ENCODE measurements at places on chromosomes 6 and 20.
A peak's percentile ranks its signal among the peaks of the same experiment; 100 is the strongest.

GRCh38 chr6:44942201-44942600 lies 385.9 kb upstream of the RUNX2 start:
- no peak for DNase-seq

DNA sequence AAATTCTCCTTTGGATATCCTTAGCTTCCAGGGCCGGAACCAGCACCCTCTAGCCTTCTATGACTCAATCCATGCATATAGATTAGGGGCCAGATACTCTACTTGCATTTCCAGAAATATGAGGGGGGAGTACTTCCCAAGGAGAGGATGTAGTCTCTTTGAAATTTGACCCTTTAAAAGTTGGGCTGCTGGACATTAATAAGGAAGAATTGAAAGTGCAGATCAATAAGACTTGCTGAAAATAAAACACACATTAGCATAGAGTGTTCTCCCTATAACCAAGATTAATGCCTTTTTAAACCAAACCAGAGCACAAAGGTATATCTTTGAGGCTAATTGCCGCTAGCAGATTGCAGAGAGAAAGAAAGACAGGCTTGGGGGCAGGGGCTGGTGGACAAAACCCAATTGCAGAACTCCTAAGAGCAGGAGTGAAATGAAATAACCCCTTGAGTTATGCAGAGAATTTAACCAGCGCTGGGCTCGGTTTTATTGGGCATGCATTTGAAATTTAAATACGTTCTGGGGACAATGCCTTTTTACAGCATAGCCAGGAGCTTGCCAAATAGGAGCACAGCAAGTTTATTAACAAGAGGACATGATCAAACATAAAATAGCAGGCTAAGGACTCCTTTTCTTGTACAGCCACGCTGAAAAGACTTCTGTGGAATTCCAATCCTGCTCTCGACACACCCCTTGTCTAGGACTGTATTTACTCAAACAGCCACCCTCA lies 108.2 kb upstream of the SALL4 start:
- DNase-seq: no peak

- DNase-seq: no peak
Measured at GRCh38 chr6:48994811-48995210, 468.2 kb downstream of the MMUT start.

GRCh38 chr6:36954262-36954931 lies at the start of gene PI16:
TSS of gene PI16 (plus strand) at chr6:36954738. CDS start at chr6:36954761, 23 bp downstream.
- no peak for DNase-seq

GRCh38 chr20:46507760-46508407 lies 5.5 kb downstream of the ZNF334 start:
- no peak for DNase-seq

DNA sequence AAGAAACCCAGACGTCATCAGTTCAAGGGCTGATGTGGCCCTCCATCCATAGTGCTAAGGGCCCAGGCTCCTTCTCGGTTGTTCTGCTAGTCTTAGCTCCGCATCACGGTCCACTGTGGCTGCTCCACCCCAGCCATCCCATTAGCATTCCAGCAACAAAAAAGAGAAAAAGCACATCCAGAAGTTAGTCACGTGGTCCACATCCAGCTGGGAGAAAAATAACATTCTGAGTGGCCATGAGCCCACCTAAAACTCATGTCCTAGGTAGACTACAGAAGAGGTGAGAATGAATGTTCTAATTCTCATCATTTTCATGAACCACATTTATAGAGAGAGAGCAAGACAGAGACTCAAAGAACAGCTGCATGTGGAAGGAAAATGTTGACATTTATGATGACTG lies 49.4 kb upstream of the TAB2 start:
- no peak for DNase-seq

GRCh38 chr20:38715646-38716045 lies 8.6 kb upstream of the SLC32A1 start:
- no peak for DNase-seq

- DNase-seq: no peak
Measured at GRCh38 chr6:150905769-150906168, 40.3 kb downstream of the MTHFD1L start.

- DNase-seq: no peak
Measured at GRCh38 chr20:60935971-60936370, 316.1 kb upstream of the CDH4 start.

DNA sequence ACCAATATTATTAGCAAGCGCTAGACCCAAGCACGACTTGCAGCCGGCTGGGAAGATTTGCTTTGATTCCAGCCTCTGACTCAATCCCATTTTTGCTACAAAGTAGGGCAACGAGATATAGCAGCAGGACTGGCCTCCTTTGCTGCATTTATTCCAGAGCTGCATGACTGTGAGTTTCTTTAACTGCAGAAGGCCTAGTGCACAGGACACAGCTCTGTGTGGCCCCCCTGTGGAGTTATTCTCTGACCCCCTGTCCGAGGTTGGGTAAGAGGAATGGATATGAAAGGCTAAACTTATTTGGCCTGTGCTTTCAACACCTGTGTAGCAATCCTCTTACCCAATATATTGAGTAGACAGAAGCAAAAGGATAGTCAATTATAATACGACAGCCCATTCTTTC lies 133.3 kb upstream of the SPTLC3 start:
- DNase-seq: no peak

DNA sequence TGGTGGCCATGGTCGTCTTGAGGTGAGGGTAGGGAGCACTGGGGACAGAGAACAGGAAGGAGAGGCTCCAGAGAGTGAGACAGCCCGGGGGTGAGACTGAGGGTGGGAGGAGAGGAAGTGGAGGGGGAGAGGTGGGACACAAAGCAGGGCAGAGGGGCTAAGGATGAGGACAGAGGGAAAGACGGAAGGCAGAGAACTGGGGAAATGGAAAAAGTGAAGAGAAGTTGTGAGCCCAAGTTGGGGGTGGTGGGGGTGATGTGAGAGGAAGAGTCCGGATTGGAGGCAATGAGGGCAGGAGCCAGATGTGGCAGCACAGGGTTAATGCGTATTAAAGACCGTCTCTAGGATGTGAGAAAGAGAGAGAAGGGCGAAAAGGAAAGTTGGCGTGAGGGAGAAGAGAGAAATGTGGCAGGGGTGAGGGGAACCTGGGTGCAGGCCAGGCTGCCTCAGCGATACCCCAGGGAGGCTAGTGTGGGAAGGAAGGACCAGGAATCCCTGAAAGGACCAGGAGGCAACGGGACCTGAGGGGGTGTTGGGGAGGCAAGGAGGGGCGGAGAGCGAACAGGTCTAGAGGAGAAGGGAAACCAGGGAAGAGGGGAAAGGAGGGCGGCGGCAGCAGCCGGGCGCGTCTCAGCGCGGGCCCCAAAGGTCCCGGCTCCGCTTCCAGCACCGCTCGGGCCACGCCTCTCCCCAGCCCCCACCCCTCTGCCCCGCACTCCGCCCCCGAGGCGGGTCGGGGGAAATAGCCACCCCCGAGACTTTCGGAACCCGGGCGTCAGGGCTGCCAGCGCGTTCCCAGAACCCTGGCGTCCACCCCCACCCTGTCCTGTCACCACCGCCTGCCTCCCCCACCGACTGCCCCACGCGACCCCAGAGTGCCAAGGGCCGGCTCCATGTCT lies at the start of gene PPP1R18:
Gene PPP1R18 (minus strand): TSS at position 637 of the 899 bp plus-strand sequence. CDS start 627 bp downstream, at position 10.
- DNase-seq: peak; percentile 68

GRCh38 chr6:38143191-38144150 lies 323.9 kb downstream of the ZFAND3 start:
- no peak for DNase-seq

- DNase-seq: no peak
Measured at GRCh38 chr6:120938164-120938875, 396.0 kb downstream of the TBC1D32 start.

DNA sequence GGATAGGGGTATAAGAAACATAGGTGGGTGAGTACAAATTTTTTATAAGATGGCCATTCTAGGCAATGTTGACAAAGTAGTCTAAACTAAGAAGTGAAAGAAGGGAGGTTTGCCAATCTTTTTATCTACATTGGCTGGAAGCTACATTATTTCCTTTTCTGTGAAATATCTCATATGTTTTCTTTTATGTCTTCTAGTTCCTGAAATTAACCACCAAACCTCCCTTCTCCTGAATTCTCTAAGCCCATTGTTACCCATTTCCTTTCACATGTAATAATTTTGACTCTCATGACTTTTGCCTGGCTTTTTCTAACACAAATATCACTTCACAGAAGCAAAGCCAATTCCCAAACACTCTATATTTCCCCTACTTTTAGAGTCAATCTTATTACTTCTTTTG lies 496.2 kb upstream of the JAG1 start:
- DNase-seq: no peak

DNA sequence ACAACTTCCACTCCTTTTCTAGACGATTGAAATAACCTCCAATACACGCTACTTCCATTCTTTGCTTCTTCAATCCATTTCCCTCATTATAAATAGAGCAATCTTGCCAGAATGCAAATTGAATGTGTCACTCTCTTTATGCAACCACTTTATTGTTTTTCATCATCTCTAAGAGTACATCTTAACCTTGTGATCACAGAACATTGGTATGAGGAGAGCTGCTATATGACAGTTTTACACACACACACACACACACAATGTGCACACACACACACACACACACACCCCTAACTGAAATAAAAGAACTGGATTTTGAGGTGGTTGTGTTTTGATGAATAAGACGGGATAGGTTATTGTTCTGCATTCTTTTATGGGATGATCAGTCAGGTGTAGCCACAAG lies 187.0 kb downstream of the HDGFL1 start:
- no peak for DNase-seq

DNA sequence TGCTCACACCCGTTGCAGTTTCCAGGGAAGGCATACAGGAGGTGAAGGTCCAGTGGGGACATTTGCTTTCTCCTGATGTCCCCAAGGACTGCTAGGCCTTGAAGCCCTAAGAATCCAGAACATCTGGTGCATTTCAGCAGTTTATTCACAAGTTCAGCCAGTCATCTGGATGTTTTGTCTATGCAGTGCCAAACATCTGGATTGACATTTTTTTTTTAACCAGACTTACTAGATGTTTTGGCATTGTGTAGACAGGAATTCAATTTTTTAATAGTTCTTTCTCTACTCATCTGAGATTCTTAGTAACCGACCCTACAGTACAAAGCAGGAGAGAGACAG lies 256.2 kb downstream of the CLIC5 start:
- no peak for DNase-seq

DNA sequence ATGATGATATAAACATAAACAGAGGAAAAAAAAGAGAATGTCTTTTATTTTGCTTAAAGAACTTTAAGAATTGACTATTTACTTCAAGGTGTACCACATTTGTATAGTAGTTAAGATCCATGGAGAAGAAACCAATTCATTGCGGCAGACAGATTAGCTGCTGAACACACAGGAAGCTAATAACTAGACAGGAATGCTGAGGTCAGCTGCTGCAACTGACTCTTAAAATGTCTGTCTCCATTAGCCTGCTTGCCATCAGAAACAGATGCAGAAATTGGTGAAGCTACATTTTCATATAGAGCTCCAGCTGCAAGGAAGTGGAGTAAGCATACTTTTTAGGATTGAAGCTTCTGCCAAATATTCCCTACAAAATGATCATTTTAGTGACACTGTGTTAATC lies 939.5 kb downstream of the EPHA7 start:
- DNase-seq: no peak

DNA sequence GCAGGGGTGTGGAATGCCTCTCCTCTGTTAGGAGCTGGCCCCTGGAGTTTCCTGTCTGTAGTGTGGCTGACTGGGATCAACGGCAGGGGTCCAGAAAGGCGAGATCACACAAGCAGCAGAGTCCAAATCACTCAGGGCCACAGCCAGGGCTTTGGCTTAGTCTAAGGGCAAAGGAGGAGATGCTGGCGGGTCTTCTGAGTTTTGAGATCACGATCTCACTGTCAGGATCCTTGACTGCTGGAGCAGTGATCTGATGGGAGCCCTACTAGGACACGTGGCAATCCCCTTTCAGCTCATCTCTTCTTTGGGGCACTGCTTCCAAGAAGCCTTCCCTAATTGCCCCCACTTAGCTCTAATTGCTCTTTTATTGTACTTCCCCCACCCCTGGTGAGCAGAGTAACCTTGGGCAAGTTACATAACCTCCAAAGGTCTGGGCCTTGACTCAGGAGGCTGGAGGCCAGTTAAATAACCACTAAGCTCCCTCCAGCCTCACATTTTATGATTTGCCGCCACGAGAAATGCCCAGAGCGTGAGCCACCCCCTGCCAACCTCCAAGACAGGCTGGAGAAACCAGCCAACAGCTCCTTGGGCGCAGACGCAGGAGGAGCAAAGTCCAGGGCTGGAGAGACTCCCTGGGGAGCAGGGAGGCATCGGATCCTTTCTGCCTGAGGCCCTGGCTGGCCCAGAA lies 12.0 kb downstream of the KCNK5 start:
- no peak for DNase-seq

- DNase-seq: no peak
Measured at GRCh38 chr6:139248911-139249310, 42.9 kb downstream of the TXLNB start.

DNA sequence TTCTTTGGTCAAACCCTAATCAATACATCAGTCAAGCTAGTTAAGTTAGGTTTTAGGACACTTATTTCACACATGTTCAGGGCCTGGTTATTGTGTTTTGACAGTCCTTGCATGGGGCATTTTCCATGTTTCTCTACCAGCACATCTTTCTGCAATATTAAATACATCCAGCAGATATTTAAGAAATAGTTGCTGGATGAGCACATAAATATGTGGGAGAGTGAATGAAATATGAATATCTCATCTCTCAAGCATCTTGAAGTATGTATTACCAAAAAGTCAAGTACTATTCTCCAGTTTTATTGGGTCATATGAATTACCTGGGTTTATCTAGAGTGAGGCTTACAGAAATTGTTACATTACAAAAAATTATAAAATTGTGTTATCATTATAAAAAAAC lies 621.9 kb upstream of the GJE1 start:
- no peak for DNase-seq

GRCh38 chr20:36893801-36894200 lies 17.9 kb downstream of the TLDC2 start:
- DNase-seq: no peak

DNA sequence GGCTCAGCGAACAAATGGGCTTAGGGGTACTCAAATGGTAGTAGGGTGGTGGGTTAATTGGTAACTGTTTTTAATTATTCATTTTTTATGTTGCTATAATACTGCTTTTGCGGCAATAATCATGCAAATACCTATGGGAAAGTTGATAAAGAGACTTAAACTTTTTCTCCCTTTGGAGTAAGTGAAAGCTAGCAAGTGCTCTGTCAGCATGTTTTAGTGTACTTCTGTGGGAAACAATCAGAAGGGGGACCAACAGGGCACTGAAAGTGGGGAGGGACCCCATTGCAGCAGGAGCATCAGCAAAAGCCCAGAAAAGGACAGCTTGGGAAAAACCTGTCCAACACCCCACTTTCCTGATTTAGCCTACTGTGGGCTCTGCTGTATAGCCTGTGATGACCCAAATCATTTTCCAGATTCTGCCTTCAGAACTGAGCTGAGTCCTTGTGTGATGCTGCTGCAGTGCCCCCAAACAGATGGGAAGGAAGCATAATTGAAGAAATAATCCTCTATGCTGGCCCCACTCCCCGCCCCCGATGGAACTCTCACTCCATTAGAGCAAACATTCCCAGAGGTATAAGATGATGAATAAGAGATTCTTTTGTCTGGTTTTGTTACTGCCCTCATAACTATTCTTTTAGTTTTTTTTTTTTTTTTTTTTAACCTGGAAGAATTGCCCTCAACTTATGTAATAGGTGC lies 322.8 kb downstream of the CD83 start:
- DNase-seq: no peak

Measured in naive thymus-derived CD4-positive, alpha-beta T cell (primary cell).